ENCODE measurements at places on chromosomes 11 and 22.

- DNase-seq, result no peak
These were observed 2.1 kb downstream of the KIF18A start for GRCh38 chr11:28105869-28106268.

- DNase-seq, result peak; percentile 48
These were observed 435.1 kb upstream of the CCDC90B start for GRCh38 chr11:83721263-83721662.

GRCh38 chr11:26144291-26144690, 187.6 kb upstream of the ANO3 start:
- no peak for DNase-seq

DNA sequence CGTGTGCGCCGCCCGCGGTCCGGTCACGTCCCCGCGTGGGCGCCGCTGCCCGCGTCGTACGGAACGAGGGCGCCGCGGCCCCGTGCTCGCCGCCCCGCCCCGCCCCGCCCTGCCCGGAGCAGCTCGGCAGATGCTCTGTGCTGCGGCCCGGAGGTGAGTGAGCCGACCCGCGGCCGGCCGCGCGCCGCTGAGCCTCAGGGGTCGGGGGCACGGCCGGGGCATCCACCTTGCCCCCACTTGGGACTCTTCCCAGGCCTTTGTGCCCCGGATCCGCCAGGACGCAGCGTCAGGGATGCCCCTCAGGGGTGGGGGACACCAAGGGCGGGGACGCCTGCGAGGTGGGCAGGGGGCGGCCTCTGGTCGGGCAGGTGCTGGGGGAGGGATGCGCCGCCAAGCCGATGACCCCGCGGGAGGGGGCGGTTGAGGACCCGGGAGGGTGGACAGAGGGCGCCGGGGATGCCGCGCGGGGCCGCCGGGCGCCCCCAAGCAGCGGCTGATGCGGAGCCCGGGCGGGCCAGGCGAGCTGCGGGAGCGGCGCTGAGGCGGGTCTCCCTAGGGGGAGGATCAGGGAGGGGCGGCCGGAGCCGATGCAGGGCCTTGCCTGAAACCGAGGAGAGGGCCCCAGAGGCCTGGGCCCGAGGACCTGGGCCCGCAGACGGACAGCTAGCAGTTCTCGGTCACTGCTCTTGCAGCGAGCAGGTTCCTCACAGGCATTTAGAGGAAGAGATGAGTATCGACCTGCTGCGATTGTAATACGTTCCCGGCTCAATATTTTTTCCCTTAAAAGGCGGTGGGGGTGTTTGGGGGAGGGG, at the start of gene GNAZ:
Gene GNAZ, plus strand, starts transcription at position 102 of the 812 bp plus-strand sequence. CDS start 25,177 bp downstream, outside the sequence.
- DNase-seq, result no peak

DNA sequence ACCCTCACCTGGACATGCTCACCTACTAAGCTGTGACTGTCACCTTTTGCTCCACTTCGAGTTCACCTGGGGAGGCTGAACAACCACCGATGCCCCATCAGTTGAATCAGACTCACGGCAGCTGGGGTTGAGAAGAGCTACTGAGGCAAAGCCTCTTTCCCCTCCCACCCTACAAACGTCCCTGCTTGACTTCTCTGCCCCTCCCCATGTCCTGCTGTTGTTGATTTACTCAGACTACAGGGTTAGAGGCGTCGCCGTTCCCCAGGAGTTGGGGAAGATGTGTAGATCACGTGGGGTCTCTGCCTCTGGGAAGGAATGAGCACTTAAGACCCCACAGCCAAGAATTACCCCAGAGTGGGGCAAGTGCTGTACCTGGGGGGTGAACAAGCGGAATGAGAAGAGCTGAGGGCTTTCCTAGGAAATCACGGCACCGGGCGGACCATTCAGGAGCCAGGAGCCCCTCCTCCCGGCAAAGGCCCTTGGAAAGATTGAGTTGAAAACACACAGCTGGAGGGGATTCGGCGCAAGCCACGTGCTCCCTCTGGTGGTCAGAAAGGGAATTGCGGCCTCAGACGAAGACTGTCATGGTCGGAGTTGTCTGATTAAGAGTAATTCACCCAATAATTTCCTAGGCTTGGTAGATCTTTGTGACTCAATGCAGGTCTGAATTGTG, 7.0 kb downstream of the FXYD2 start:
- peak; percentile 95 for DNase-seq

DNA sequence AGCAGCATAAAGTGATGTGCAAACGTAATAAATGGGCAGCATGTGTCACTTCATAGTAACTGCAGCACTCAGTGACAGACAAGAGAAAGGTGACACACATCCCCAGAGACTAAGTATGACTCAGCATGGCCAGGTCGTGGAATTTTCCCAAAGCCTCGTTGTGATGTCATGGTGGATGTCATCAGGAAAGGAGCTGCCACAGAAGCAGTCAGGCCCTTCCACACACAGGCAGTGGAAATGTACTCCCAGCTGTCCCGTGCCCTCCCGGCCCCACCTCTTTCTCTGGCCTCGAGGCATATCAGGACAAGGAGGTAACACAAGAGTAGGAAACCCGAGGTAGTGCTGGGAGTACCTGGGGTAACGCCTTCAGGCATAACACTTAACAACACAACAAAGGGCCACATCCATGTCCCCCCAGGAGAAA, 8.1 kb downstream of the PC start:
- DNase-seq, result no peak

GRCh38 chr11:44028816-44029506, 18.8 kb upstream of the ACCSL start:
- no peak for DNase-seq

DNA sequence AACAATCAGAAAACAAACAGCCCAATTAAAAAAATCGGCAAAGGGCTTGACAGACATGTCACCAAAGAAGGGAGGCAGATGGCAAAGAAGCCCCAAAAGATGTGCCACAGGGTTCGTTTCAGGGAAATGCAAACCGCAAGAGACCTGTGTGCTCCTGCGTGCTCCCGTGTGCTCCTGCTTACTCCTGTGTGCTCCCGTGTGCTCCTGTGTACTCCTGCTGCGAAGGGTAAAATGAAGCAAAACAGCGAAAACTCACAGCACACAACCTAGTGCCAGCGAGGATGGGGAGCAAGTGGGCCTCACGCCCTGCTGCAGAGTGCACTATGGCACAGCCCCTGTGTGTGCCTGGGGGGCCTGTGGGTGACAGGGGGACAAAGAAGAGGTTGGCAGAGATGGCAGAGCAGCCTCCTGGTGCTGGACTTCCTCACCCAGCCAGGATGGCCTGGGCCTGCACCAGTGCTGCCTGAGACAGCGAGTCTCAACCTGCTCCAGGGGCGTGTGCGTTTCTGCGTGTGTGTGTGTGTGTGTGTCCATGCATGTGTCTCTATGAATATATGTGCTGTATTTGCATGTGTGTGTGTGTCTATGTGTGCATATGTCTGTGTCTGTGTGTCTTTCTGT, 14.0 kb downstream of the ASCL2 start:
- no peak for DNase-seq

DNA sequence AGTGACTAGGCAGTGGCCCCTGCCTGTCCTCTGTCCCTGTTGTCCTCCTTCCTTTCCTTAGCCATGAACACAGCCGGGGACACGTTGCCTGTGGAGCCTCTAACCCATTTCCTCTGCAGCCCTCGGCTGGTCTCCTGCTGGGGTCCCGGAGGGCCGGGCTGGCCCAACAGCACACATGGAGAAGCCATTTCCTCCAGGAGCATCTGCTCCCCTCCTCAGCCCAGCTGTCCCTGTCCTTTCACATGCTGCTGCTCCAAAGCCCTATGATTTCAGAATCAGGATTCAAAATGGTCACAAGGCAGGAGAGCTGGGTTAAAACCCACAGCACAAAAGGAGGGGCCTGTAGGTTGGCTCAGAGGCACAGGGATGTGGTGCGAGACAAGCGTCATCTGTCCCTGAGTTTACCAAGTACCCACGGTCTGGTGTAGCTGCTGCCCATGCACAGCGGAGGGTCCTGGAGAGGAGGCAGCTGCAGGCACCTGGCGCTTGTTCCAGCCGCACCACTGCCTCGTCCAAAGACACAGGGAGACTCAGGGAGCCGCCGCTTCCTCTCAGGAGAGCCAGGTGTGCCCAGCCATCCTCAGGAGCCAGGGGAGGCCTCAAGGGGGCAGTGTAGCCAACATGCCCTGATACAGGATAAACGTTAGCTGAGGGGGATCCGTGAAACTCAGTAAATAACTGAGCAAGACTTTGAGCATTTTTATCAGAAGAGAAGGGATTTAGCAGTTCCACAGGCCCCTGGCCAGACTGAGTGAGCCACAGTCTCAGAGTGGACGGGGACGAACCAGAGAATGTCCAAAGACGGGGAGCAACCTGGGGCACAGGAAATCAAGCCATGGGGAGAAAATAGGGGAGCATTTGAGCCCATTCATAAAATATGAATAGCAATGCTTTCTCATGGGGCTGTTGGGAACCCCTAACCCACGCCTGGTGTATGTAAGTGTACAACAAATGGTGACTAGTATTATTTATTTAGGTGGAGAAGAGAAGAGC, 3.9 kb upstream of the VSIG10L2 start:
- DNase-seq, result peak; percentile 98

DNA sequence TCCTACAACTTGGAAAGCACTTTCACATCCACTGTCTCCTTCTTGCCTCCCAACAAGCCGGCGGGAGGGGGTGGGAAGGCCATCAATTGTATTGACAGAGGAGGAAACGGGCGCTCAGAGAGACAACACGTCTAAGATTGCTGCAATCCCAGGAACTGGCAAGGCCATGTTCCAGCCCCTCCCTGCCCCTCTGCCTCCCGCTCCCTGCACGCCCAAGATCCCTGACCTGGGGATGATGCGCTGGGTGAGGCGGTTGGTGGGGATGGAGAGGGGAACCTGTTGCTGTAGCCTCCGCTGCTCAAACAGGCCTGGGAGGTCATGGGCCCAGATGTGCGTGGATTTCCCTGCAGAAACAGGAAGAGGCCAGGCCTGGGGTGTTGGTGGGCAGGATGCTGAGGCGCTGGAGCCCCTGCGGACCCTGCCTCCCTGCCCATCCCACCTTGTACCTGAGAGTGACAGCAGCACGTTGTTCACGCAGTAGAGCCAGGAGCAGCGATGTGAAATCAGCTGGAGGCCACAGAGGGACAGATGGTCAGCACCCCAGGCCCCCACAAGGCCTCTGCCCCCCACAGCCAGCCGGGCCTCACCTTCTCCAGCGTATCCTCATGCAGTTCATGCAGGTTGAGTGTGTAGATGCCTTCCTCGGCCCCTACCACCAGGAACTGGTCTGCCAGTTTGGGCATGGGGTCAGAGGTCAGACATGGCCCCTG, 6.8 kb downstream of the MAP4K2 start:
- DNase-seq, result no peak

- peak; percentile 62 for DNase-seq
These were observed 36.1 kb downstream of the CCDC90B start for GRCh38 chr11:83249972-83250593.

GRCh38 chr11:68506908-68507307, 46.4 kb downstream of the PPP6R3 start:
- no peak for DNase-seq

- DNase-seq, result no peak
These were observed 194.0 kb downstream of the CASP12 start for GRCh38 chr11:104704146-104704830.

GRCh38 chr22:22167791-22168189, 76.8 kb upstream of the VPREB1 start:
- no peak for DNase-seq

GRCh38 chr11:18063125-18063524, 17.1 kb upstream of the TPH1 start:
- peak; percentile 6 for DNase-seq

GRCh38 chr22:27139935-27140511, 482.6 kb downstream of the MIAT start:
- no peak for DNase-seq

DNA sequence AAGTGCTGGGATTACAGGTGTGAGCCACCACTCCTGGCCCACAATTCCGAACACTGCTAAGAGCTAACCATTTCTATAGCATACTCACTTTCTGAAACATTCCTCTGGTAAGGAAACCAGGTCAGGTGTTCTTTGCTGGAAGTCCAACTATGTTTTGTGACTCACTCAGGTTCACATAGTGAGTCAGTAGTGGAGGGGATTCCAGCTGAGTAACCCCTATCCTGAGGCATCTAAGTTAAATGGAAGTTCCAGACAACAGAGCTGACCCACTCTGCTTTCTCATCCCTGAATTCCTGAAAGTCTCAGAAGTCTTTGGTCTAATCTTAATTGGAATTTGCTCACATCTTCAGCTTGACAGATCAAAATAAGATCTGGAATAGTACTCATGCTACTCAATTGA, 3.0 kb upstream of the CHRNA10 start:
- no peak for DNase-seq

DNA sequence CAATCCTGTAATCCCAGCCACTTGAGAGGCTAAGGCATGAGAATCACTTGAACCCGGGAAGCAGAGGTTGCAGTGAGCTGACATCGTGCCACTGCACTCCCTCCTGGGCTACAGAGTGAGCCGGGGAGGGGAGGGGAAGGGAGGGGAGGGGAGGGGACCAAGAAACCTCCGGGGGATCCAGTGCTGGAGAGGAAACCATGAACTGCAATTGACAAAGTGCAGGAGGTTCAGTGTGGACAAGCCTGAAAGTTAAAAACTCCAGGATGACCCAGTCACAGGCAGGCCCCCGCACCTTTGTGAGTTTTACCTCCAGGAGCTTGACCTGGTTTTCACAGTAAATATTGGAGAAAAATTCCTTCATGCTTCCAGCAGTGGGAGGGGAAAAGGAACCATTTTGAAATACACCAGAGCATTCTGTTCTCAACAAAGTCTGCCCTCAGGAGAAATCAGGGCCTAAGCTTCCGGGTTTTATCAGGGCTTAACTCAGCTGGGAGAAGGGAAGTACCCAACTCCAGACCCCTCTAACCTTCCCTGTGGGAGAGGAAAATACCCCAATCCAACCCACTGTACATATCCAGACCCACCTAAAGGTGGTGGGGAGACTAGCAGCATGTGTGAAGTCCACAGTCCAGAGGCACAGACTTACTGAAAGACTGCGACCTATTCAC, 15.5 kb upstream of the ZFTA start:
- no peak for DNase-seq

DNA sequence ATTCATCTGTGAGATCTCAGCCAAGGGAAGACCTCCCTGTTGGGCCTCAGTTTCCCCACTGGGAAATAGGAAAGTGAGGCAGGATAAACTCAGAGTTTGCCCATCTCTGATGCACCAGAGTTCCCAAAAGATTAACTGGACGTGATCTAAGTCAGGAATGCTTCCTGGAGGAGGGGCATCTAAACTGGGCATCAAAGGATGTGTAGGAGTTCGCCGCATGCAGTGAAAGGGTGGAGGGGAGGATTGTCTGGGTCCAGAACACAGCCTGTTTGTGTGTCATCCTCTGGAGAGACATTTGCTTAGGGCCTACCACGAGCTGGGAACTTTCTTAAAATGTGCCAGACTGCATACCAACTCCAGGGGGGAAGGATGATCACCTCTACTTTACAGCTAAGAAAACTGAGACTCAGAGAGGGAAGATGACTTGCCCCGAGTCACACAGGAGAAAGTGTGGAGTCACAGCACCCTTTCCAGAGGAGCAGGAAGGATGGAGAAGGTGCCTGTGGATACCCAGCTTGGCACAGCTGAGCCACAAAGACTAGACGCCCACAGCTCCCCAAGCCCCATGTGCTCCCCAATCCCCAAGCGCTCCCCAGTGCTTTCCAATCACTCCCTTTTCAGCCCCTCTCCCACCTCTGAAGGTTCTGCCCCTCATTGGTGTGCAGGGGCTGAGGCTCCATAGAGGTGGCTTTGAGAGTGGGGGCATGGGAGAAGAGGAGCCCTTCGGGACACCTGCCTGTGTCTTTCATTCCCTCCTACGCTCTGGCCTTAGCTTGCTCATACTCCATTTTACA, 50.1 kb downstream of the MN1 start:
- no peak for DNase-seq
